SHP77 treated with DMSO at 0.1 percent for 48 hours (cell line): ENCODE measurements at places on chromosomes 6 and 20.

DNA sequence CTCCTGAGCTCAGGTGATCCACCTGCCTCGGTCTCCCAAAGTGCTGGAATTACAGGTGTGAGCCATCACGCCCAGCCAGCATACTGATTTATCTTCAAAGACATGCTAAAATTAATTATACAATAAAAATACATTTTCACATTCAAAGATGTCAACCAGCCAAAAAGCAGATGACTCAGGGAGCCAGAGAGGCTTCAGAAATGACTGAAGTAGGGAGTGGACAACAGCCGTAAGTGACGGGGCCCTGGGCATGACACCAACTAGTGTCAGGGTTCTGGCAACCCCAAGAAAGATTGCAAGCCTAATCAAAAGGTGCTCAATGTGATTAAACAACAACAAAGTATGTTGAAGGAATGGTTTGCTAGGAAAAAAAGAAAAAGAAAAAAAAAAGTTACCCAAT lies 28.4 kb downstream of the GPLD1 start:
- DNase-seq: no peak

- DNase-seq: no peak
Observed at GRCh38 chr6:134624781-134625180, 306.9 kb upstream of the SGK1 start.

DNA sequence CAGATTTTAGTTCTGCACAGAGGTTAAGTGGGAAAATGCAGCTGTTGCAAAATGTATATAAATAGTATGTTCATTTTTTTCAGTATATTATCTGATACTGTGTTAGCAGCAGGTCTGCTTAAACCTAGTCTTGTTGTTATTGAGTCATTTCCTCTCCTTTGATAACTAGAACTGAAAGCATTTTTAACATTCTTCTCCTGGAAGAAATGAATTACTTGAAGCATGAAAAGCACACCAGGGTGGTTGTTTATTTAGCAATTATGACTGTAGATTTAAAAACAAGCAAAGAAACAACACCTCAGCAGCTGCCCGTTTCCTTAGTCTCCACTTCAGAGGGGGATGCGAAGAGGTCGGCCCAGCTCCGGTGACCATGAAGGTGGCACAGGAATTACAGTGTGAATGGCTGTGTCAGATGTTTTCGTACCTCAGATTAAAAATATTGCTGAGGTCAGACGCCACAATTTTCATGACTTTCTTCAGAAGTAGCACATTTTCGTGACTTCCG lies 53.5 kb downstream of the GOPC start:
- no peak for DNase-seq

- no peak for DNase-seq
Observed at GRCh38 chr20:592506-592905, 17.6 kb downstream of the TCF15 start.

DNA sequence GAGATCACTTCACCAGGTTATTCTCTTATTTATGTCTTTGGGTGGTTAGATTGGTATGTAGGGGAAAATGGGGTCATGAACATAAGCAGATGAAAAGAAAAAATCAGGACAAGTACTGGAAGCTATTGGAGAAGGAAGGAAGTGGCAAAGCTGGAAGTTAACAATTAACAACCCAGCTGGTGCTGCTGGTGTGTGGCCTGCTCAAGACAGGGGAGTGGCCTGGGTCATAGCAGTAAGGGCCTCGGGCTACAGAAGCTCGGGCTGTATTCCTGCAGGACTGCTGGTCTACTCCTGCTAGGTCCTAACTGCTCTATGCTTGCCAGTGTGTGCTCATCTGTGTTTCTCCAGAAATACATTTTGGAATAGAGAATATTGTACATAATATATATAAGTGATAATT lies 19.6 kb downstream of the MYLIP start:
- DNase-seq: no peak

DNA sequence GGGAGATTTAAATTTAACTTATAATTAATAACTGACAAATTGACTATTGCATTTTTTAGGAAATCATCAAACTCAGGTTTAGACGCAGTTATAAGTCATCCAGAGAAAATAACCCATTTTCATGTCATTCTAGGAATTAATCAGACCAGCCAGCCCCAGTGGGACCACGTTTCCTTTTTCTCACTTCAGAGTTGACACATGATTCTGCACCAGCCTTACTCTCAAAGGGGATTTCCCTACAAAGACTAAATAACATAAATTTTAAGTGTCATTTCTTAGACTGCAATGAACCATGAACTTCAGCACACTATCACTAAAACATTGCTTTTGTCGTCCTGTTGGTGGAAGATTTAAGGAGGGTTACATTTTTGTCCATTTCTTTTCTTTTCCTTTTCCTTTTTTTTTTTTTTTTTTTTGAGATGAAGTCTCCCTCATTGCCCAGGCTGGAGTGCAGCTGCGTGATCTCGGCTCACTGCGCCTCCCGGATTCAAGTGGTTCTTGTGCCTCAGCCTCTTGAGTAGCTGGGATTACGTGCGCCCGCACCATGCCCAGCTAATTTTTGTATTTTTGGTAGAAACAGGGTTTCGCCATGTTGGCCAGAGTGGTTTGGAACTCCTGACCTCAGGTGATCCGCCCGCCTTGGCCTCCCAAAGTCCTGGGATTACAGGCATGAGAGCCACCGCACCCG lies 3.6 kb downstream of the IPCEF1 start:
- DNase-seq: no peak

DNA sequence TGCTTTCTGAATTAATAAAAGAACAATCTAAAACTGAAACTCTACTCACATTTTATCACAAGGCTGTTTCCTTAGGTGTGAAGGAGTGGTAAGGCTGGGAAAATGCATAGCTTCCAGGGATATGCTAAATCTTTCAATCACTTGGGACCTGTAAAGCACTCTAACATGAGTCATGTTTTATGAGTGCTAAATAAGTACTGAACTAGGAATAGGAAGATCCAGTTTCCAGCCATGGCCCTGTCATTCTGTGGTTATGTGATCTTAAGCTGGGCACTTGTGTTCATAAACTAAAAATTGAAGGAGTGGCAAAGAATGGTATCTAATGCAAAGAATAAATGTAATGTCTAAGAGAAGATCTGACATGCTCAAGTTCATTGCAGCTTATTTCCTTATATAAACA lies 6.1 kb upstream of the TMEM200A start:
- no peak for DNase-seq

DNA sequence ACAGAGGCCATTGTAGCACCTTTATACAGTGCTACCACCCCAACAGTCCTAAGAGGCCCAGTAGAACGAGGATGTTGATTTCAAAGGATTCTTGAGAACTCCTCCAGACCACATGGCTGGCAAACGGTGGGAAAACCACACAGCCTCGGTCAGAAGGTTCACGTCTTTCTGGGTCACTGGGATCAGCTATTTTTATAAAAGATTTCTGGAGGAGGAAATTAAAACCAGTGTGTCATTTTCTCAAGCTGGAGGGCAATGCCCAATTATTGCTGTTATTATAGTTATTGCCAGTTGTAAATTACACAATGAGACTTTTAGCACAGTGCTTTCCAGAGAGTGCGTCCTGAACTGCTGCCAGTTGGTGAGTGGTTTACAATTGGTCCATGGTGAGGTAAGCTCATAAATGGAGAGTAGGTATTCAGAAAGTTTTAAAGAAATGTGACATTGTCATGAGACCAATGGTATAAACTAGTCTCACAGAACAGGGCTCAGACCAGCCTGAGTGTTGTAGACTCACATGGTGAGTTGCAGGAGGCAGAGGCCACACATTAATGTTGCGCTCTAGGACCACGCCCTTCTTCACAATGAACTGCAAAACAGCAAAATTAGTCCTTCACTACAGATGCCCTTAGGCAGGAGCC lies 8.4 kb upstream of the PPP1R14C start:
- no peak for DNase-seq

GRCh38 chr20:51019656-51020592 lies 3.0 kb downstream of the KCNG1 start:
- DNase-seq: no peak

DNA sequence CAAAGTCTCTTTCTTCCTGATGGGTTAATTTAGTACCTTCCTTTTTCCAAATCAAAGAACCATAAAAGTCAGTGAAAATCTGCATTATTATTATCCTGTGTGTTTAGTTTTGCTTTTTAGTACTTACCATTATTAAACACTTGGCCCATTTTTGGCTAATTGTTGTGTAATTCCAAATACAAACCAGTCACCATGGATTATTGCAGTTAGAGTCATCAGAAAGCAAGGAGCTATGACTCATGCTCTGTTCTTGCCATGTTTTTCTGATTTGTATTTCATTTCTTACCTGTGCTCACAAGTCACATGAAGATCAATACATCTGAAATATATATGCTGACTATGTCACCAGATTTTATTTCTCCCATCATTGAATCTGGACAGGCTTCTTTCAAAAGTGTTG lies 31.3 kb downstream of the SLC22A3 start:
- no peak for DNase-seq

DNA sequence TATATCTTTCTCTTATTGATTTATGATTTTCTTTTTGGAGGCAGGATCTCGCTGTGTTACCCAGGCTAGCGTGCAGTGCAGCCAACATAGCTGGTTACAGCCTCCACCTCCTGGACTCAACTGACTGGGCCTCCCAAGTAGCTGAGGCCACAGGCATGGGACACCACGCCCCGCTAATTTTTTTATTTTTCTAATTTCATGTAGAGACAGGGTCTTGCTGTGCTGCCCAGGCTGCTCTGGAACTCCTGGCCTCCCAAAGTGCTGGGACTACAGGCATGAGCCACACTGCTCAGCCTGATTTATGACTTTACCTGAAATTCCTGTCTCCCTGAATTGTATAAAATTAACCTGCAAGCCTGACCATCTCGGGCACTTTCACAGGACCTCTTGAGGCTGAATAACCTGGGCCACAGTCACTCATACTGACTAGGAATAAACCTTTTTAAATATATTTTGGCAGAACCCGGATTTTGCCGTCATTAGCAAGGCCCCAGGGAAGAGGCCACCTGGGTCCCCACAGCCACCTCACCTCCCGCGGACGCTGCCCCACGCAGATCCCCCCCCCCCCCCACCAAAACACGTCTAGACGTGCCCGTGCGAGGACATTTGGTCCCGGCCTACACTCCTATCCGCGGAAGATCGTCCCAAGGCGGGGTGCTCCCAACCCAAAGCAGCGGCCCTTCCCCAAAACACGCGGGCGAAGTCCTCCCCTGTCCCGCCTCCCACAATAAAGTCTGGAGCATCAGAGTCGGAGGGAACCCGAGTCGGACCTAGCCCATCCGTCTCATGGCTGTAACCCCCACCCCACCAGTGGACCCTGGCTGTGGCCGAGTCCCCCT lies 902 bp downstream of the ZNF337 start:
- DNase-seq: no peak

DNA sequence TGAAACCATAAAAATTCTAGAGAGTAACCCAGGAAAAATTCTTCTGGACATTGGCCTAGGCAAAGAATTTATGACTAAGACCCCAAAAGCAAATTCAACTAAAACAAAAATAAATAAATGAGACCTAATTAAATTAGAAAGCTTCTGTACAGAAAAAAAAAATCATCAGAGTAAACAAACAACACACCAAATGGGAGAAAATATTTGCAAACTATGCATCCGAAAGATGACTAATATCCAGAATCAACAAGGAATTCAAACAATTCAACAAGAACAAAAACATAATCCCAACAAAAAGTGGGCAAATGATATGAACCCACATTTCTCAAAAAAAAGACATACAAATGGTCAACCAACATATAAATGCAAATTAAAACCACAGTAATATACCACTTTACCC lies 242.6 kb upstream of the CDYL start:
- DNase-seq: no peak

GRCh38 chr6:6796818-6797217 lies 208.3 kb downstream of the LY86 start:
- no peak for DNase-seq

- DNase-seq: no peak
Observed at GRCh38 chr20:58227391-58228102, 906 bp downstream of the ANKRD60 start.

GRCh38 chr6:144223686-144224085 lies 61.4 kb upstream of the UTRN start:
- DNase-seq: no peak

- DNase-seq: peak; percentile 24
Observed at GRCh38 chr6:25138233-25138933, 140.8 kb upstream of the CARMIL1 start.

DNA sequence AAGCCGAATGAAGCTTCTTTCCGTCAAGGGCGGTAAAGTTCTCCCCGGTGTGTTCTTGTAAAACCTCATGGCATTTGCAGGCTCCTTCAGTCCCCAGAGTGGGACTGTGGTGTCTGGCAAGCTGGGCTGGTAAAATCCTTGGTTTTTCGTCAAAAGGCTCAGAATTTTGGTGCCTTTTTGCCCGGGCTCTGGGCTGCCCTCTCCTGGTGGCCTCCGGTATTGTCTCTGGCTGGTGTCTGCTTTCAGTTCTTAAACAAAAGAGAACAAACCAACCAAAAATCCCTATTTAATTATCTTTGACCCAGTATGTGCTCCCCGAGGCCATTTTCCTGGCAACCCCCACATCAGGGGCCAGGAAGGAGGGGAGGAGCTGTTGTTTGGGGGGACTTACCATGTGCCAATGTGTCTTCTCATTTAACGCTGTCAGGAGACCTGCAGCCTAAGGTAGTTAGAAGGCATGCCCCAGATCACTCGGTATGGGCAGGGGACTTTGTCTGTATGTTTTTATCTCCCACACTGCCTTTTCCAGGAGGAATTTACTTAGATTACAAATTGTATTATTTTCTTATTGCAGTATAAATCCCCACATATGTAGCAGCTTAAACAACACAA lies 11.1 kb downstream of the CDH4 start:
- DNase-seq: no peak

GRCh38 chr20:23165307-23165750 lies 79.2 kb upstream of the CD93 start:
- no peak for DNase-seq

- DNase-seq: no peak
Observed at GRCh38 chr6:38168699-38169098, 349.2 kb downstream of the ZFAND3 start.

DNA sequence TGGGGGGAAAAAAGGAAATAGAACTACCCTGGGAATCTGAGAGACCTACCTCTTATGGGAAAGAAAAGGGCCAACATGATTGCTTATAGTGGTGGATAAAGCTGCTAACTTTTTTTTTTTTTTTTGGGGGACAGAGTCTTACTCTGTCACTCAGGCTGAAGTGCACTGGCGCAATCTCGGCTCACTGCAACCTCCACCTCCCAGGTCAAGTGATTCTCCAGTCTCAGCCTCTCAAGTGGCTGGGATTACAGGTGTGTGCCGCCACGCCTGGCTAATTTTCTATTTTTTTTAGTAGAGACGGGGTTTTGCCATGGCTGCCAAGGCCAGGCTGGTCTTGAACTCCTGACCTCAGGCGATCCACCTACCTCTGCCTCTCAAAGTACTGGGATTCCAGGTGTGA lies 39.5 kb upstream of the TBC1D22B start:
- DNase-seq: no peak

GRCh38 chr20:12575352-12576095 lies 433.2 kb upstream of the SPTLC3 start:
- DNase-seq: no peak

- no peak for DNase-seq
Observed at GRCh38 chr6:169604076-169604475, 97.8 kb downstream of the WDR27 start.
